ENCODE measurements at places on chromosomes 4 and X.

GRCh38 chrX:133495464-133496391 lies 80.4 kb upstream of the GPC4 start:
- DNase-seq, result peak; percentile 80

DNA sequence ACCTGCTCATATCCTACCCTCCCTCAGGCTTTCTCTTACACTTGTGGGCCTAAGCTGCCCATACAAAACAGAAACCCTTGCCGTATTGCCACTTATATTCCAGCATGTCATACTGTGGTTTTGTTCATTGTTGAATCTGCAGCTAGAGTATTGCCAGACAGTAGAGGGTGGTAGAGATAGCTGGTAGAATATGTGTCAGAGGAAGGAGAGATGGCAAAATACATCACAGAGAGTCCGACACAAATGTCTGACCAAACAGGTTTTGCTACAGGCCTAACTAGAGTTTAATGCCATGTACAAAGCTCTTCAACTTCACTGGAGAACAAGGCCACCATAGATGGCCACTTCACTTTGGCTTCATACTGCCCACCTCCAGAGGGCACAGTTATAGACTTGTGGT lies 160.1 kb downstream of the EFHC2 start:
- DNase-seq, result no peak

DNA sequence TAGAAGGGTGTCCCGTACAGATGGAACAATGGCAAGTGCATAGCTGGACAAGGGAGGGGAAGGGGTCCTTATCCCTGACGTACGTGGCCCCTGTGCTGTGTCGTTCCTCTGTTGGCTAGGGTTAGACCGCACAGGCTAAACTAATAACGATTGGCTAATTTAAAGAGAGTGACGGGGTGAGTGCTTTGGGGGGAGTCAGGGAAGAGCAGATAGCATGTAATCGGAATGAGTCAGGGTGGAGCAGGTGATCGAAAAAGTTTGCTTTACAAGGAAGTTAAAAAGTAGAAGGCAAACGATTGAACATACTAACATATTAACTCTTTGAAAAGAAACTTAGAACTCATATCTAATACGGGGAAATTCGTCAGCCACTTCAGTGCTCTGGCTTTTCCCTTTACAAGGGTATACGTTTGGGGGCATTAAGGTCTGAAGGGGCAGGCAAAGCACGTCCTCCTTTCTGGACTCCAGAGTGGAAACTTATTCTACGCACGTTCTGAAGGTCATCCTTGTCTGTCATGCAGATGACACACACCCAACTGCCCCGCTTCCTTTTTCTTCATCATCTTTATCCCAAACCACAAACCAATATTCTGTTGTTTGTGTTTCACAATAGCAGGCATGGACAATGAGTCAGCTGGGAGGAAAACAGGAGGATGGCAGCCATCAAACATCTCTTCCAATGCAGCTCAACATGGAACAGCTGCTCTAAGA lies 10.2 kb upstream of the CRLF2 start:
- no peak for DNase-seq

- DNase-seq, result no peak
These were observed 6.5 kb downstream of the ZNF185 start for GRCh38 chrX:152904151-152905080.

- DNase-seq, result peak; percentile 12
These were observed 97.4 kb downstream of the COL4A5 start for GRCh38 chrX:108537005-108537404.

DNA sequence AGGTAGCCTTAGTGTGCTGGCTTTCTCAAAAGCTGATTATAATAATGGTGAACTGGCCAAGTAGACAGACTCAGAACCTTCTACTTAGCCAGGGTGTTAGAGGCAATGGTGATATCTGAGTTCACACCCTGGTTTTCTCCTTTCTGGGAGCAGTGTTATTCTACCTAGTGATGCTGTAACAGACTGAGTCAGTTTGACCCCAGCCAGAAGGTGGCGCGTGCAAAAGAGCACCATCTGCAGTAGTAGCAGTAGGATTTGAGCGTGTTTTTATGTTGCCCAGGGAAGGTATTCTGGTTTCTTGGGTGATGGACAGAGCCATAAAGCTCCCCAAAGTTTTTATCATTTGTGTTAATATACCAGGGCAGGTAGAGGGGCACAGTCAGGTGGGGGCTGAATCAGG lies 143.8 kb upstream of the CPXCR1 start:
- DNase-seq, result no peak

- DNase-seq, result no peak
These were observed 1285.8 kb downstream of the TECRL start for GRCh38 chr4:63123441-63123840.
